SK-N-DZ (cell line): ENCODE measurements at places on chromosomes 12 and 14.
A peak's percentile ranks its signal among the peaks of the same experiment; 100 is the strongest.

- no peak for DNase-seq
Measured at GRCh38 chr12:71799106-71799505, 40.5 kb upstream of the TBC1D15 start.

GRCh38 chr12:50282721-50283228 lies 545 bp downstream of the LIMA1 start:
- no peak for DNase-seq

DNA sequence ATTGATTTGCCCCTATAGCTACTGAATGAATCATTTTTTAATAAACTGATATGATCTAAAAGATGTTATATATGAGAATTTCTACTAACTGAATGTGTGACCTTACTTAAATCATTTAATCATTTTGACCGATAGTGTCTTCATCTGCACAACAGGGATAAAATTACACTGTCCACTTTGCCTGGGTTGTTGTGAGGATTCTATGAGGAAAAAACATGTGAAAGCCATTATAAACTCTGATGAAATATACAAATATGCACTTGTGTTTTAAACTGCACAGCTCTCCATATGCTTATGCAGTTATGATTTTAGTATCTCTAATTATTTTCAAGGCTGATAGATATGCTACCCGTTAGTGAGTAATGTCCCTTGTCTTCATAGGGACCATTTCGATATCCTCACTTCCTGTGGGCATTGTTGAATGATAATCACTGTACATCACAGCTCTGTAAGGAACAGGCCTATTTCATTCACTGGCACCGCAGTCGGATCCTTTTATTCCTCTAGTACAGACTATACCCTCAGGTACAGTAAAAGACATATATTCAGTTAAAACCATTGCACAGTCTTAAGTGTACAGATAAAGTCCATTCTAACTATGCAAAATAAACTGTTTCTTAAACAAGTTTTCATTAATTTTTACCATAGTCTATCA lies 88.7 kb upstream of the RAP1B start:
- no peak for DNase-seq

GRCh38 chr14:61281948-61282275 lies 774 bp upstream of the TMEM30B start:
- DNase-seq: no peak

GRCh38 chr12:78797196-78797931 lies 67.2 kb upstream of the SYT1 start:
- no peak for DNase-seq

GRCh38 chr14:39967885-39968284 lies 535.7 kb upstream of the FBXO33 start:
- DNase-seq: no peak

- no peak for DNase-seq
Measured at GRCh38 chr14:62692490-62693106, 352.7 kb downstream of the KCNH5 start.

GRCh38 chr12:6093764-6094163 lies 30.7 kb downstream of the VWF start:
- DNase-seq: no peak

GRCh38 chr14:104794993-104795780 lies at the start of gene AKT1:
TSS of gene AKT1 (minus strand) at chr14:104795748. CDS start at chr14:104792643, 3,105 bp downstream.
- DNase-seq: no peak

DNA sequence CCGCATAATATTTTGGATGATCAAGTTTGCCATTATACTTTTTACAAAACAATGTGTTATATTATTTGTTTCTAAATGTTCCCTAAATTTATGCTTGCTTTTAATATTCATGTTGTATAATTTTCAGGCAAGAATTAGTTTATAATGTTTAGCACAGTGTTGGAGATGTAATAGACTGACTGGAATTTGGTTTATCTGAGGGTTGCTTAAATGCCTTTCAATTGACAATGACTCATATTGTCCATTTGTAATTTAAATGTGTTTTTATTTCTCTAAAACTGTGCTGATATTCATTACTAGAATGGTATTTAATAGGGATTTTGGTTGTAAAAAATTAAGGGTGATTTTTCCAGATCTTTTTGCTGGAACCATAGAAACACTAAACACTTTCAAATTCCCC lies 788.4 kb downstream of the SLC6A15 start:
- DNase-seq: no peak

DNA sequence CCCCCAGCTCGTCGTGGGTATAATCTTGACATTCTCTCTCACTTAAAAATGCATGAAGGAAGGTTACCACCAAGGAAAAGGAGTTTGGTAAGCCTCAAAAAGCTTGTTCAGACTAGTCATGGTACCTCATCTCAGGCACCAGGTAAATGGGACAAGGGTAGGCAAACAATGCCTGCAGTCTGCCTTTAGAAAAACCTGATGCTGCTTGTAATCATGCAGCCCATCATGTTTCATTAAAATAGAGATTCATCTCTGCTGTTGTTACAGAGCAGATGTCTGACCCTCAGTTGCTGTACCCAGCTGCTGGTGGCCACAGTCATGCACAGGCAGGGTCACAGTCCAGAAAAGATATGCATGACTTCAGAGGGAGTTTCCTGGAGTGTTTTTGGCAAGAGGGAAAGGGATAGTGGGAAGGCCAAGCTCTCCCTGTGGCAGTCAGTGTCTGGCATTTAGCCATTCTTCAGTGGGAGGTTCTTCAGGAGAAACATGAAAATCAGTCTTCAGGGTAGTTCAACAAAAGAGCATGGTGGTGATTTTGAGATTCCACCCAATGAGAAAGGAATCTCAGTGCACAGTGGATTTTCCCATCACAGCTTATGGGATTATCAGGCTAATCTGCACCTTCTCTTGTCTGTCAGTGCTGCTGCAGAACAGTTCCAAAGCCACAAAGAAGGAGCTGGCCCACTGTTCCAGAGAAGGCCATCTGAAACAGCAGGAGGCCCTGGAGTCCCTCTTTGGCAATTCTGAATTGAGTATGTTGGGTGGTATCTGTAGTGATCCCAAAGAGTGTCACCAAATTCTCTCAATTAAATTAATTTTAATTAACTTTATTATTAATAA lies 202.7 kb upstream of the FRMD6 start:
- peak; percentile 74 for DNase-seq

- no peak for DNase-seq
Measured at GRCh38 chr14:53493860-53494259, 340.7 kb upstream of the DDHD1 start.

DNA sequence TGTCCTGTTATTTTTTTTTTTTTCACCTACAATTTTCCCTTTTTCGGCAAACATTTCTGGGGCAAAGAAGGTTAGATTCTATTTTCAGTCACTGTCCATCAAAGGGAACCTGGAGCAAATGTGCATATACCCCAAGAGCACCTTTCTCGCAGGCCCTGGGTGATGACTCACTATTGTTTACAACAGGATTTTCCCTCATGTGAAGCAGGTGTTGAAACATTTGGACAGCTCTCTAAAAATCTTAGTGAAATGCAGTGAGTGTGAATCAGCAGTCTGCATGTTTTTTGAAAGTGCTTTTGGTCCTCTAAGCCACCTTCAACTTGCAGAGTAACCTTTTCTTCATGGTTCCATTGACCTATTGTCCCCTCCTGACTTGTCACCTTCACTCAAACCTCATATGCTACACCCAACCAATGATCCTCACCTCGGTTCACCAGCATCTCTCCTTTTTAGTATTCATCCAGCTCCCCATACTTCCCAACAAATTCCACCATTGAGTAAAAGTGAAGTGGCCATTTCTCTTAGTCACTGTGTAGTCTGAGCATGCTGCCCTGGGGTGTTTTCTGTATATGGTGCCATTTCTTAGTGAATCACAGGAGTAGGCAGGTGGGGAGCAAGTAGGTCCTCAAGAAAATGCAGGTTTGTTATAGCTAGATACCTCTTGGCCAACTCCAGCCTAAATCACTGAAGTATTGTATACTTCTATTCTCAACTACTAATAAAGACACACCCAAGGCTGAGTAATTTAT lies 260.2 kb downstream of the BMP4 start:
- no peak for DNase-seq

GRCh38 chr12:65835256-65835655 lies 11.0 kb downstream of the HMGA2 start:
- no peak for DNase-seq

GRCh38 chr12:78799649-78800048 lies 64.9 kb upstream of the SYT1 start:
- DNase-seq: no peak

DNA sequence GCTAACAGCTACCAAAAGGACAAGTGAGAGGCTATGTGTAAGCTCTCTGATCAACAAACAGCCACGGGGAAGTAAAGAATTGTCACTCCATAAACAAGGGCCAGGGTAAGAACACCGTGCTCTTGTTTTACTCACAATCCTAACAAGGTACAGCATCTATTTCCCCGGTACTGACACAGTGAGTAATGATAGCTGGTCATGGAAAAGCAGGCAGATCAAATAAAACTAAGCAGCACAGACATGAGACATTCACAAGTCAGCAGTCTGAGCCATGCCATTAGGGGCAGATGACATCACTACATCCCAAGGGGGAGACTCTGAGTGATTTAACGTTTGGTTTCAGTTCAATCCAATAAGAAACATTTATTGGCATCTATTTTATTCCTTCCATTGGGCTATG lies 54.4 kb downstream of the ARL6IP4 start:
- DNase-seq: peak; percentile 56

DNA sequence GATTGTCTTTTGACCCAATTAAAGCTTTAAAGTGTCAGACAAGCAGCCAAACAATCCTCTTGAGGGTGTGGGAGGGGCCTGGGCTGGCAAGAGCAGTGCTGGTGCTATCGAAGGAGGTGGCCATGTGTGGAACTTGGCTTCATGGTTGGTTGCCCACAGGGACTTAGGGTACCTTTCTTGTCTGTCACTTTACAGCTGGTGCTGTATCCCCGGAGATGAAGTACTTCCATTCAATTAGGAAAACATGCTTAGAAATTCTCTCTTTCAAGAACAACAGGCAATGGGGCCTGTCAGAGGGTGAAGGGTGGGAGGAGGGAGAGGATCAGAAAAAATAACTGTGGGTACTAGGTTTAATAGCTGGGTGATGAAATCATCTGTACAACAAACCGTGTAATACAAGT lies 86.5 kb downstream of the DAAM1 start:
- DNase-seq: no peak

DNA sequence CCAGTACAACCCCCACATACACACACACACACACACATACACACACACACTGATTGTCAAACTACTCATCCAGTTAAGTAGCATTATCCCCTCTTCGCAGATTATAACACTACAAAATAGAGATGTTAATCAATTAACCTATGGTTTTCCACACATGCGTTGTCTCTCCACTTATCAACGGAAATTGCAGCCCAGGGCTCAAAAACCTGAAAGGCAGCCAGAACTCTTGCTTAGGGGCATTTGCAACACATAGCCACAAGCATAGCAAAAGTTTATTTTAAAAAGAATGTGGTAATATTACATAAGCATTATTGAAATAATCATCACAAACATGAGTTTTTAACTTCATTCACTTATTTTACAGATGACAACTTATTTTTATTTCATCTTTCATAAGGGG lies 265.8 kb downstream of the SLC16A7 start:
- no peak for DNase-seq

GRCh38 chr12:85874031-85874461 lies at the start of gene NTS:
TSS of gene NTS (plus strand) at chr12:85874295. CDS start at chr12:85874404, 109 bp downstream.
- peak; percentile 50 for DNase-seq

DNA sequence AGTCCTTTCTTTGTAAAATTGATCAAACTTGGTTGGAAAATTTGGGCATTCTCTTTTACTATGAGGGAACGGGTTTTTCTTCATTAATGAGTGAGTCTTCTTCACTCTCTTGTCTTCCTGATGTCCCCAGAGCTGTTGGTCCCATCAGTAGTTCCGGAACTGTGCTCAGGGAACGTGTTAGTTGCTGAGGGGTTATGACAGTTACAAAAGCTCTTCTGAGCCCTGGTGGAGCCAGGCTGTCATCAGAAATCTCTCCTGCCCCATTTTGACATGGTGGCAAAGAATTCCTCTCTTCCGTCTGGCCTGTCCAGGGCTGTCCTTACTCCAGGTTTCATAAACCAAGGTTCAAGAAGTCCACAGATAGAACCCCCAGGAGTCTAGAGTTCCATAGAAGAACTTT lies 208.5 kb downstream of the SLC41A2 start:
- no peak for DNase-seq

DNA sequence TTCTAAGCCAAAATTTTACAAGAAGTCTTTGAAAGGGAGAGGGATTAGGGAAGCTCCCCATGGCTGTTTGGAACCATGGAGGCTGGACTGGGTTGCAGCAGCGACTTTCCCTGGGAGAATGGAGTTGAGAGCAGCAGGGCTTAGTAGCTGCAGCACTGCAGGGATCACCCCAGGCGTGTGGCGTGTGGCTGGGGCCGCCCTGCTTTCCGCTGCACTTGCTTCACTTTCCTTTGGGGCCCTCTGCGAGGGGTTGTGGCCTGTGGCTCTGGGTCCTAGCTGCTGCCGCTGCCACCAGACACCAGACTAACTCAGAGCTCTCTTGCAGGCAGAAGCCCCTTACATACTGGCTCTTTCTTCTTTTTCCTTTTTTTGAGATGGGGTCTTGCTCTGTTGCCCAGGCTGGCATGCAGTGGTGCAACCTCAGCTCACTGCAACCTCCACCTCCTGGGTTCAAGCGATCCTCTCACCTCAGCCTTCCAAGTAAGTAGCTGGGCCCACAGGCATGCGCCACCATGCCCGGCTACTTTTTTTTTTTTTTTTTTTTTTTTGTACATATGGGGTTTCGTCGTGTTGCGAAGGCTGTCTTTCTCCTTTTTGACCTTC lies 25.4 kb downstream of the CCDC62 start:
- no peak for DNase-seq

DNA sequence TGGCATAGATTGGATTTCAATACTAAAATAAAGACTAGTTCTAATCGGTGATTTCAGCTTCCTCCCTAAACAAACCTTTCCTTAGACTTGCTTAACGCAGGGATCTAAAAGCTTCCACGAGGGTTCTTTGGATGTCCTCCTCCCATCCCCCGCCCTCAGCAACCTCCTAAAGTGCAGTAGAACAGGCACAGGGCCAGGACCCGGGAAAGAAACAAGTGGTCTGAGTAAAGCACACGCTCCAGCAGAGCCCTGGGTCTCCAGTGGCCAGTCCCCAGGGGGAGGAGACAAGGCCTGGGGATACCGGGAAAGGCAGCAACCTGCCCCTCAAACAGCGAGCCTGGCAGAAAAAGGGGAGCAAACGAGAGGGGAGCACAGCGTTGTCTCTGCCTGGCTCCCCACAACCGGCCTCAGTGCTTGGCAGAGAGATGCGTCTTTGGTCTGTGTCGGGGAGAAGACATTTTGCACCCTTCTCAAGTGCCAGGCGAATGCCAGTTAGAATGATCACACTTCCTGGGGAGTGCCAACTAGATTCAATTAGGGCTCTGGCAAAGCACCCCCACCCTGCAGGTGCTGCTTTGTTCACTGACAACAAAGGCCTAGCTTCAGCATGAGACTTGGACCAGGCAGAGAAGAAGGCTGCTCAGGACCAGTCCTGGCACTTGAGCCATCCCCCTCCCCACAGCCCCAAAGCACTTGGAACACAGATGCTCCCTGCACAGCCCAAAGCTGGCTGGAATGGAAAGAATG lies 17.1 kb upstream of the SLC6A12 start:
- no peak for DNase-seq

DNA sequence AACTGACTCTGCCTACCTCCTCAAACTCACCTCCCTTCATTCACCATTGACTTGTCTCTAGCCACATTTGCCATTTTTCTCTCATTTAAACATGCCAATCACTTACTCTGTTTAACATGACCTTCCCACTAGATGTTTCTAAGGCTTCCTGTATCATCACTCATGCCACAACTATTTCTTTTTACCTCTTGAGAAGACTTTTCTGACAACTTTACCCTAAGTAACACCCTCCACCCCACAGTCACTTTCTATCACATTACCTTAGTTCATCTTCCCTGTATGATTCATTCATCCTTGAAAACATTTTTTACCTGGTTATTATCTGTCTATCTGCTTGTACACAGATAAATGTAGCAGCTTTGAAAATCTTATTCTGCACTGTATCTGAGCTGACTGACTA lies 19.4 kb downstream of the PLCZ1 start:
- no peak for DNase-seq

GRCh38 chr14:62369919-62370560 lies 607.8 kb downstream of the SNAPC1 start:
- no peak for DNase-seq
